ENCODE measurements at places on chromosomes 7 and 10.

DNA sequence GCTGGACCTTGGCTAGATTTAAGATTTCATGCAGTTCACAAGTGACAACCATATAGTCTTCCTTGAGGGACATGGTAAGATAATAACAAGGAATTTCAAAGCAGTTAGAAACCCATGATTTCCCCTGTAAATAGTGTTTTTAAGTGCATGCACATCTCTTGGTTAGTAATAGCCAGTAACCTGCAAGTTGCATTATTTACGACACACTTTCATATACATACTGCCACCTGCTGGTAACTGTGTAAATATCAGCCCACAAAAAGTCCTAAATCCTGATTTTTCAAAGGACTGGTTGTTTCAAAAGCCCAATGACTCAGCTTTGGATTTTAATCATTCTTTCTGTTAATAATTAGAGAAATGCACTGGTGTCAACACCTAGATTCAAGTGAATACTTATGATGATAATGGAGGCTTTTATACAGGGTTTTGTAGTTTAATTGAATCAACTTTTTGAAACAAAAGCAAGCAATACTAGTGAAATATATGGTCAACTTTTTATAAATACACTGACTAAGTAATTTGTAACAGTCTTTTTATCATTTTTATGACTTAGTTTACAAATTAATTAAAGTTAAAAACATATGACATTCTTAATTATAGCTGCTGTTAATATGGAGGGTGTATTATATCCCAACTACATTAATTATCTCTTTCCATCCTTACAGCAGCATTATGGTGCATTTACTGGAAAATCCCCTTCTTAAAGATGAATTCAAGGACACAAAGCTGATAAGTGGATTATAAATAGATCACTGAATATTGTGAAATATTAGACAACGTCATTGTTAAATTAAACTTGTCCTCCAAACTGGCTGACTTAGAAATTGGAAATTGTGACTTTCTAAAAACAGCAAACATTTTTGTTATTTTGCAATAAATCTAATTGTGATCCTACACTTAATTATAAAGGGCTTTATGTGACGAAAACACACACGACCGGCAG, 367.7 kb upstream of the SEMA3D start:
- DNase-seq, result peak; percentile 19

DNA sequence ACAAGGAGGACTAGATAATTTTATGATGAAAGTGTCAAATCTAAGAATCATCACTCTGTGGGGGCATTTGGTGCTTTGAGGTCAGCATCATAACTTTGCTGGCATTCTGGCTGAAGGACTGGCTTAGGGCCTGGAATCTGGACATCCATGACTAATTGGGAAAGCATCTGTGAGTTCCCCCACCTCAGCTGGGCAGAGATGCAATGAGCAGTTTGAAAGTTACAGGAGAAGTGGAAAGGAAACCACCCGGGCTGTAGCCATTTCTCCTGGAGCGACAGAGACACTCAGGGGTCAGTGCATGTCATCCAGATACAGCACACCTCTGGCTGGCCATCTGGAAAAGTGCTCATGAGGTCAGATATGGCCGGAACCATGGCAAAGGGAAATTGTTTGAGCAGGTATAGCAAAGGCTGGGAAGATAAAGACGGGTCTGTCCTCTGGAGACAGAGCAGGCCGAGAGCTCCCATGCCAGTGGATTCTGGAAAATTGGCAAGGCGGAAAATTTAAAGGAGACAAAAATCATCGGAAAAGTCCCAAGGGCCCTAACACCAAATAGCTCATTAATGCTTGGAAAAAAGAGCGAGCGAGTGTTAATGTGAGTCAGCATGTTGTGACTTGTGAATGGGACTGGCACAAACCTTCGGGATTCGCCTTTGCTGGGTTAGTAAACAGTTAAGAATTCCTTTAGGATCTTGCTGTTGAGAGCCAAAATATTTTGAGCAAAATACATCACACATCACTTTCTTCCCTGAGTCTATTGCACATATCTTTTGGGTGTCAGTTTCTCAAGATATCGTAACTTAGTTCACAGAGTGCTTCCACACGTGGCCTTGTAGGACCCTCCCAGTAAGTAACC, 188.4 kb upstream of the AGK start:
- peak; percentile 32 for DNase-seq

DNA sequence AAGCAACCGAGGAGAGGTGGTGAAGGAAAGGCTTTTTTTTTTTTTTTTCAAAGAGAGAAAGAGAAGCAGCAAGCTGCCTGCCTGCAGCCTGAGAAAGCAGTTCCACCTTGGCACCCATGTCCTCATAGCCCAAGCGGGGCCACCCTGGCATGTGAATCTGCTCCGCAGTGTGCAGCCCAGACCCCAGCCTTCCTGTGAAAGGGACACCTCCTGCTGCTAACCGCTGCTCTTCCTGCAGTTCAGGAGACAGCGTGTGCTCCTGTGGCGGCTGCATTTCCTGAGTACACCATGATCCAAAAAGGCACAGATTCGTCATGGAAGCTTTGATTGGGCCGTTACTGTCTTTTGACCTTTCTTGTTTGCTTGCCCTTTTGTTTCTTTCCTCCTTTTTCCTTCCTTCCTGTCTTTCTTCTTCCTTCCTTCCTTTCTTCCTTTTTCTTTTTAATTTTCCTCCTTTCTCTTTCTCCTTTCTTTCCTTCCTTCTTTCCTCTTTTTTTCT, 38.1 kb downstream of the IKZF1 start:
- no peak for DNase-seq

DNA sequence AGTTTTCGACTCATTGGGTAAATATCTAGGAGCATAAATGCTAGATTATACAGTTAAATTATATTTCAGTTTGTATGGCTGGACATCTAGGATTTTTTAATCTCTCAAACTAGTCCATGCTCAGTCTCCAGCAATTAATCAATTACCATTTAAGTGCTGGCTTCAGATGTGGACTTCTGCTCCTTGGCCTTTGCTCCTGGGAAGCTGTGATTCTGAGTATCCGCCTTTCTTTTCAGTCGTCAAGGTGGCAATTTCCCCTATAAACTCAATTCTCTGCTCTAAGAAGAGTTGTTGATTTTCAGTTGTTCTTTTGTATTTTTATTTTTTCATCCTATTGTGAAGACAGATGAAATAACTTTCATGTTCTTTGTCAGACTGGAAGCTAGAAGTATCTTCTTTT, 23.7 kb downstream of the TFPI2 start:
- no peak for DNase-seq

DNA sequence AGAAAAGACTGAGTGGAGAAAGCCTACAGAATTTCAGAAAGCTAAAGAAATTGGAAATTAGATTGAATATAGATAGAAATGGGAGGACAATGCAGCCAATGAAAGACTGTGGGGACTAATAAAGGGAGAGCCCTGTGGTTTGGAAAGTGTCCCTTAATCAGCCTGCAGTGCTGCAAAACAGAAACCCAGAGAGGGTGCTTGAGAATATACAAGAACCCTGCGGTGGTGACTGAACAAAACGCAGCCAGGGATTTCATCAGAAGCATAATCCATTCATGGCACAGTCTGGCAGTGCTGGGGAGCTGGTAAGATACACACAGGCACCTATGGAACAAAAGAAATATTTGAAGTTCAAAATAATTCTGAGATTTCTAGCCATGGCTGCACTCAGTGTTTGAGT, 19.1 kb downstream of the CEP41 start:
- no peak for DNase-seq

DNA sequence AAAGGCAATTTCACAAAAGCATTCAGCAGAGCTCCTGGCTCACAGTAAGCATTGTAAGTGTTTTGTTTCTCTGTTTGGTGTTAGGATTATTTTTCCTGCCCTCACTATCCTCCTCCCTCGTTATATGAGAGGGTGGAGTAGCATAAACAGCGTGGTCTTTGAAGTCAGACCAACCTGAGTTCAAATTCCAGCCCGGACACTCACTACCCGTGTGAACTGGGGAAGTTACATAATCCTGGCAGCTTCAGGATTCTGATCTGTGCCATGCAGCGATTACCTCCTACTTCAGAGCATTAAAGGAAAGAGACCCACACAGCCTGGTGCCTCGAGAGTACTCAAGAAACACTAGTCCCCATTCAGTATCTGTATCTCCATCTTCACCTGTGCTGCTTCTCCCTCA, 386.5 kb downstream of the INHBA start:
- no peak for DNase-seq

DNA sequence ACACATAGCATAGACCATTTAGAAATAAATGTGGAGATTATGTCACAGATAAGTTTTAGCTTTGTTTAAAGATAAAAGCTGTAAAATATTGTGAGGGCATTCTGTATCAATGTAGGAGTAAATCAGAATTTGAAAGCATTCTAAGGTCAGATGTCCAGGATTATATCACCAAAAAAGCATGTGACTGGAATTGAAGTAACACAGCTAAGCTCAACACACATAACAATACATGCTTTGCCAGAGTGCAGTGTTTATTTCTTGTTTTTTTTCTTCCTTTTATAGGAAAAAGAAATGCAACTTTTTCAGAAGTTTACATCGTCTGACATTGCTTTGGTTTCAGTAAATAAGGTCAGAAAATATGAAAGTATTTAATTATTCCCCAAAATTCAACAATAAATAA, 183.4 kb downstream of the HTR7 start:
- no peak for DNase-seq

GRCh38 chr7:157675427-157675927, 338.7 kb downstream of the DNAJB6 start:
- no peak for DNase-seq

DNA sequence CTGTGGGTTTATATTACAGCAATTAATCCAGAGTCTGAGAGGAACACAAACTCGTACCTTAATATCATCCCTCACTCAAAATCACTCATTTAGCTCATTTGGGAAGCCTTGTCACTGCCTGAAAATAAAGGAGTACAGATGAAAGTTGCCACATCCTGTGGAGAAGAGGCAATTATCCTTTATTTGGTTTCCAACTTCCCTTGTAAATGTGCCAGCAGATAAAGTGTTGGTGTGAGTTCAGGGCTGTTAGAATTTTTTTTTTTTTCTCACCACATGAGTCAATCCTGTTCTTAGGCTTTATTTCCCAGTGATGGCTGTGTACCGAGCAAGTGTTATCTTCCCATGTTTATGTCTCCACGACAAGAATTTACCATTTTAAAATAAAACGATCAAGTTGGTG, 99.0 kb upstream of the SMIM30 start:
- DNase-seq, result no peak

GRCh38 chr7:39919646-39920045, 30.4 kb upstream of the CDK13 start:
- no peak for DNase-seq

GRCh38 chr10:98400482-98400881, 14.5 kb downstream of the PYROXD2 start:
- no peak for DNase-seq

DNA sequence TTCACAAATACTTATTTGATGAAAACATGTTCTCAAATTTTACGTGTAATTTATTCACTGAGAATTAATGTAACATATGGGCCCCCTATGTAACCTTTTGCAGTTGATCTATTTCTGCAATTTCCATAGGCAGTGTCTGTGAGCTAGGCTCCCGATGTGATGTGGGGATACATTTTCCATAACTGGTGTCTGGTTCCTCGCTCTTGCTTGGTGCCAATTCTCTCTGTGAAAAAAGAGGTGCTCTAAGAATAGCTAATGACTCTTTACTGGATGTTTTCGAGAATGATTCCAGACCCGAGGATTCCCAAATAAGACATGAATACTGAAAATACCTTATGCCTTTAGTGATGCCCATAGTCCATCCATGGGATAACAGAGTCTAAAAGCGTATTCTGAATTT, 286.7 kb upstream of the FZD8 start:
- DNase-seq, result no peak

DNA sequence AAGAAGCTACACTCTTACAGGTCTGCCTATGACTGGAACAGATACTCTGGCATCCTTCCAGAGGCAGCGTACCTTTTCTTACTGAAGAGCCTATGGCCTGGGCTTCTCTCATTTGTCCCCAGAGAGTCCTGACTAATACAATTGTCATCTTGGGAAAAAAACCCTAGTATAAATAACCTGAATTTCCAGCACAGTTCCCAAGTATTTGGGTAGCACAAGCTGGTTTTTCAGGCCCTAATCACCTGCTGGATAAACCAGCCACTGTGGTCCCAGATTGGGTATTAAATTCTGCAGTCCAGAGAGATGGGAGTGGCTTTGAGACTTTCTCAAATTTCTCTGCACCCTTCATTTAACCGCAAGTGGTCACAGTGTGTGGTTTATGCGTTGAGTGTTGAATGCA, 186.8 kb upstream of the NEBL start:
- DNase-seq, result no peak

- no peak for DNase-seq
Measured at GRCh38 chr7:123709525-123709924, 39.3 kb downstream of the WASL start.

DNA sequence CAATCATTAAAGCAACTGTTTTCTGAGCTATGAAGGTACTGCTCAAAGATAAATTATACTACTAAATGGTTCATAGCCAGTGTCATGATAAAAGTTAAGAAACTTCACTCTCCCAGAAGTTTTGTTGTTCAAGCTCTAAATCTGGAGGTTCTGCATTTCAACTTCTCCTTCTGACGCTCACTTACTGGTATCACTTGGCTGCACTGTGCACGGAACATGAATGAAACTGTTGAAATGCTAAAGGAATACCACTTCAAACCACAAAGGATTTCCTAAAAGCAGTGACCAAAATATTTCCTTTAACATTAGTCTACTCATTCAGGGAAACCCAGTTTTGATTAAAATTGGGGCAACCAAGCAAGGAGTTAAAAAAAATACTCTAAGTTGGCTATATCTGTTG, 93.6 kb downstream of the UBE2H start:
- DNase-seq, result no peak

DNA sequence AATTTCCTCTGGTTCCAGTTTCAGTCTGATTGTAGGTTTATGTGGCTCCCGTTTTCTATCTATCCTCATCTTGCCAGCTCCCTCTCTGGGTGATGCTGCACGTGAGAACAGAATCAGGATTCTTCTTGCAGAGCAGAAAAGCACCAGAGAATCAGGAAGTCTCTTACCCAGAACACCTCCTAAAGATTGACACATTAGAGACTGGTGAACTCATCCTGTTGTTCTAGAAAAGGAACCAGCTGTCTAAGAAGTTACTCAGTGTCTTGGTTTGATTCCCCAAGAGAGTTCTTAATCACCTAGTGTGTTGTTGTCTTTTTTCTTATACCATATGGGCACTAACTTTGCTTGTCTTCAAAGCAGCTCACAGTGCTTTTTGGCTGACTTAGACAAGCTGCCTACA, 152.4 kb downstream of the DGKI start:
- no peak for DNase-seq

GRCh38 chr10:93482145-93482834, at the start of gene MYOF:
TSS of gene MYOF (minus strand) at chr10:93482334. CDS start at chr10:93482194, 140 bp downstream.
- DNase-seq, result peak; percentile 65

DNA sequence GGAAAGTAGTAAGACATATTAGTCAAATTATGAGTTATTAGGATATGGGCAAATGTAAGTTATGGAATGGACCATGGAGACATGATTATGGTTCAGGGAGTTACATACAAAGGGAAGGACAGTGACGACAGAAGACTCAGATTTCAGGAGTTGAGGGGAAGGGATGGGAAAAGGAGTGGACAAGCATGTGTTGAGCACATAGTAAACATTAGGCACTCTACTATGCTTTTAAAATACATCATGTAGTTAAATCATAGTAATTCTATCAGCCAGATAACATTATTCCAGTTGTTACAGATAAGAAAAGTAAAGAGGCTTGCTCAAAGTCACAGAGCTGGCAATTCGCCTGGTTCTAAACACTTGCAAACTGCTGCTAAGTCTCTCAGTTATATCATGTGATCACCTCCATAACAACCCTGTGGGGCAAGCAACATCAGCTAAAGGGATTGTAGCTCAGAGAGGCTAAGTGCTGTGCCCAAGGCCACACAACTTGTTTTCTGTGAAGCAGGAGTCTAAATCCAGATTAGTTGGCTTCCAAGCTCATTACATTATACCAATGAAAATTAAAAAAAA, 115.2 kb upstream of the MDFIC start:
- DNase-seq, result no peak
